ENCODE measurements at places on chromosomes 12 and 14.

DNA sequence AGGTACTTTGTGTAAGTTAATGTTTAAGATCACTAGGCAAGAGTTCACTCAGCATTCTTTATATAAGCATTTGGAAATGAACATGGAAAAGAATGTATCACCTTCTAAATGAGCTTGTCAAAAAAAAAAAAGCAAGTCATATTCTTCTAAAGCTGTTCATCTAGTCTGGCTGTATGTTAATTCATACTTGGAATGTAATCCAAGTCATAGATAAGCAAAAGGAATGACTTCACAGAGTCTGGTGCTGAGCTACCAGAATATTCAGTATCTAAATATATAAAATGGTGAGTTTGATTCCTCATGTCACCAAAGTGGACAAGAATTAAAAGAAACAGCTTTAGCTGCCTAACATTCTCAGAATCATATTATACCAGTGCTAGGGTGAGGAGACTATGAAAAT lies 4.9 kb downstream of the OR6C4 start:
- no peak for DNase-seq

DNA sequence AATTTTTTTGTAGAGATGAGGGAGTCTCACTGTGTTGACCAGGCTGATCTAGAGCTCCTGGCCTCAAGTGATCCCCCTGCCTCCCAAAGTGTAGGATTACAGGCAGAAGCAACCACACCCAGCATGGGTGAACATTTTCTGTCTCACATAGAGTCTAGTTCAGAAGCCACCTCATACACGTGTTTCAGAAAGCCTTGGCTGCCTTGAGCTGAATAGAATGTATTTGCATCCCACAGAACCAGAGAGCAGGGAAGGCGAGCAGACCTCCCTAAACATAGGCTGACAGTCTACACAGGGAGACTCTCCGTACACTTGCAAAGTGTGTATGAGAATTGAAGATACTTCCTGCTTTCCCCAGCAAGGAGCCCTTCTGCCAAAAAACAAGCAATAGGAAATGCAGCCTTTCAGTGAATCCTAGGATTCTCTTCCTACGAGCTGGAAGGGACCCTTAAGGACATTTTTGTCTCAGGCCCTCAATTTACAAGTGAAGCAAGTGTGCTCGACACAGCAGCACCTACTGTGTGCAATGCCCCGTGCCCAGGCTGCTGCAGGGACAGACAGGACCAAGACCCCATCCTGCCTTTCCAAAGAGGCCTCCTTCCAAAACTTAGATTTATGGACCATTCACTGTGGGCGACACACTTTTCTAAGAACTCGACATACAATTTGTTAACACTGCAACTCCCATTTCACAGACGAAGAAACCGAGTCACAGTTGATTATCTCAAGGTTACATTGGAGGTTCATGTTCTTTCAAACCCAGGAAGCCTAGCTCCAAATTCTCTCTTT lies 11.2 kb downstream of the NUAK1 start:
- no peak for DNase-seq

GRCh38 chr14:72744416-72745120 lies 149.3 kb downstream of the DPF3 start:
- no peak for DNase-seq

GRCh38 chr12:40942326-40942725 lies 245.8 kb upstream of the PDZRN4 start:
- DNase-seq = no peak

- DNase-seq = no peak
Observed at GRCh38 chr12:72330301-72330700, 58.1 kb downstream of the TRHDE start.

- no peak for DNase-seq
Observed at GRCh38 chr12:49821373-49822287, 6.6 kb downstream of the NCKAP5L start.

DNA sequence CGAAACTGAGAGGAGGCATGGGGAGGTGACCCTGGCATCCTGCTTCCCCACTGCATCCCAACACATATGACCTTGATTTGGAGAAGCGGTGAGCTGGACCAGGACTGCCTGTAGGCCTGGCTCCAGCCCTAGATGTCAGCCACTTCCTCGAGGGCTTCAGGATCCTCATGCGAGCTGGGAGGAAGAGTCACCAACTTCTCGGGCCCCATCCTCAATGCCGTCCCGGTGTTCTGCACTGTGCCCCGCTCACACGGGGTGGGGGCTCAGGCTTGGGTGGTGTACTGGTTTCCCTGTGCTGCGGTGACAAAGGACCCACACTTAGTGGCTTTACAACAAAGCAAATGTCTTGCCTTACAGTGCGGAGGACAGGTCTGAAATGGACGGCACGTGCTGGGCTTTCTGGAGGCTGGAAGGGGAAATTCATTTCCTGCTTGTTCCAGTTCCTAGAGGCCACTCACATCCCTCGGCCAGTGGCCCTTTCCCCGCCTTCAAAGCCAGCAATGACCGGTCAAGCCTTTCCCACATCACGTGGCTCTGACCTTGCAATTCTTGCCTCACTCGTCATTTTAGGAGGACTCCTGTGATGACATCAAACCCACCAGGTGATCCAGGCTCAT lies 298.1 kb upstream of the RTL1 start:
- DNase-seq = no peak

DNA sequence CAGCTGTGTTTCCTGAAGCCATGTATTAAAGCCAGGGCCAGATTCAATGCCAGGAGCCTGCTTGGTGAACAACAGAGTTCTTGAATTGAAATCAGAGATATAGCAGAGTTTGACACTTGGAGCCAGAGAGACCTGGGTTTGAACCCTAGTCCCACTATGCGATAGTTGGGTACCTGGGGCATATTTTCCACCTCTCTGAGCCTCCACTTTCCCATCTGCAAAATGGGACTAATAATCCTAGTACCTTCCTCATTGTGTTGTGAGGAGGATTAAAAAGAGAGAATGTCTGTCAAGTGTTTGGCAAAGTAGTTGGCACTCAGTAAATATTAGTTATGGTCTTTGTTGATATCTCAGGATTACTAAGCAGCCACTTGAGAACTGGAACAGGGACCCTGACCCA lies 6.0 kb upstream of the HRK start:
- DNase-seq = no peak

DNA sequence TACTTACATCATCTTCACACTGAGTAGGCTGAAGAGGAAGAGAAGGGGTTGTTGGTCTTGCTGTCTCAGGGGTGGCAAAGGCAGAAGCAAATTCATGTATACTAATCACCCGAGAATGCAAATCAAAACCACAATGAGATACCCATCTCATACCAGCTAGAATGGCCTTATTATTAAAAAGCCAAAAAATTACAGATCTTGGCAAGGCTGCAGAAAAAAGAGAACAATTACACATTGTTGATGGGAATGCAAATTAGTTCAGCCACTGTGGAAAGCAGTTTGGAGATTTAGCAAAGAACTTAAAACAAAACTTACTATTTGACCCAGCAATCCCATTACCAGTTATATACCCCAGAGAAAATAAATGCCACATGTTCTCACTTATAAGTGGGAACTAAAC lies 154.9 kb downstream of the SEC23A start:
- no peak for DNase-seq

- DNase-seq = no peak
Observed at GRCh38 chr12:76669981-76670380, 93.9 kb upstream of the ZDHHC17 start.

DNA sequence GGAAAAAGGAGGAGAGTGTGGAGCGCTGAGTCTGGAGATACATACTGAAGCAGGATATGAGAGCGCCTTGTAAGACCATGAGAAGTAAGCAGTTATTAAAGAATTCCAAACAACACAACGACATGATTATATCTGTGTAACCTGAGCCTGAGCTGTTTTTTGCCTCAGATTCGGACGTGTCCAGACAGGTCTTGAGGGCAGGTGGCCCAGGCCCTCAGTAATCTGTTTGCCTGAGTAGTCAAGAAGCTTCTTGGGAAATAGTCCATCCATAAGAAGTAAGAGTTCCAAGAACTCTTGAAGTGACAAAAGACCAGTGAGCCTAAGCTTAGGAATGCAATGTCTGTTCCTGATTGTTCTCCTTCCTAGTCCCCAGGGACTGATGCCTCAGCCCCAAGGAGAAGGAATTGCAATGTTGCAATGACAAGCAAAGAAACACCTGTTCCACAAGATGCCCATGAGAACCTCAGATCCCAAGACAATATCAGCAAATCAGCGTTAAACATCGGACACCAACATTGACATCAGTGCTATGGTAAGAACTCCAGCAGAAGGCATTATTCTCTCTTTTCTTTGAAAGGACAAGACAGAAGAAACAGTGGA lies 34.7 kb upstream of the ADAMTS20 start:
- DNase-seq = no peak

DNA sequence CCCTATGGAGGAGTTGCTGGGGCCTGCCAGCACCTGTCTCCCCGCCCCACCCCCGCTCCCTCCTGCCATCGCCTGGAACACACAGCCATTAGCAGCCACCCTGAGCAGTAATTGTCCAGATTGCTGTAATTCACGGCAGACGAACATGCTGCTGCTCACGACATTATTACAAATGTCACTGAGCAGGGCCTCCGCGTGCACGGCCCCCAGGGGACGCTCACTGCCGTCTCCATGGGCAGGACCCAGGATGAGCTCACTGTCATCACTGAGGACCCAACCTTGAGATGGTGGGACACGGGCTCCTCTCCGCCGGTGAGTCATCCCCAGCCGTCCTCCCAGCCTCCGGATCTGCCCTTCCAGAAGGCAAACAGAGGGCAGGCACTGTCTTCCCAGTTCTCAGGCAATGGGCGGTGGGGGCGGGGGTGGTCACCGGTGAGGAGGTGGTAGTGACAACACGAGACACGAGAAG lies 100.4 kb downstream of the RFLNA start:
- no peak for DNase-seq

- no peak for DNase-seq
Observed at GRCh38 chr12:25719505-25719904, 166.4 kb upstream of the LMNTD1 start.

DNA sequence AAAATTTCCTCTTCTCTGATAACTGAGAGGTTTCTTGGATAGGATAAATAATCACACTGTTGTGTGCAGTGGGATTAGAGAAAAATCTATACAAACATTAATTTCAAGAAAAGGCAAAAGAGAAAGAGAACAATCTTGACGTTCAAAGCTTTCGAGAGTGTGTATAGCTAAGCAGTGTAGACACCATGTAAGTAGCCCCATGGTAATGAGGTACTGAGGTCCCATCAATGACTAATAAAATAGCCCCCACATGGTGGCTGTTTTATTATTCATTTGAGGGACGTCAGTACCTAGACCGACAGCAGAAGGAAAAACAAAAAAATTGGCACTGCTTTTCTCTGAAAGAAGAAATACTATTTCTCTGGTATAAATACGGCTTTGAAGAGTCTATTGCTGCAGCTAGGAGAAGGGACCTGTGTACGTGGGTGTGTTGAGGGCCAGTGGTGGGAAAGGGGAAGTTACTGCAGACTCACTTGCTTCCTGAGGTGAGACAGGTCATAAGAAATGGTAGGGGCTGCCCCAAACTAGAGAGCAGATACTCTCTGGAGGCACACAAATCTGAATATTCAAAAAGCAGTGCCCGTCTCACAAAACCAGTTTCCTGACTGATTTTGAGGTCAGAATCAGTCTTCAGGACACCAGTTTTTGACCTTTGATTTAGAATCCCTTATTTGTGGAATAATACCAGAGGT lies 339.8 kb downstream of the EMP1 start:
- no peak for DNase-seq

GRCh38 chr14:20606190-20606901 lies 15.2 kb upstream of the RNASE12 start:
- no peak for DNase-seq

GRCh38 chr14:62819931-62820330 lies 225.3 kb downstream of the KCNH5 start:
- DNase-seq = no peak

DNA sequence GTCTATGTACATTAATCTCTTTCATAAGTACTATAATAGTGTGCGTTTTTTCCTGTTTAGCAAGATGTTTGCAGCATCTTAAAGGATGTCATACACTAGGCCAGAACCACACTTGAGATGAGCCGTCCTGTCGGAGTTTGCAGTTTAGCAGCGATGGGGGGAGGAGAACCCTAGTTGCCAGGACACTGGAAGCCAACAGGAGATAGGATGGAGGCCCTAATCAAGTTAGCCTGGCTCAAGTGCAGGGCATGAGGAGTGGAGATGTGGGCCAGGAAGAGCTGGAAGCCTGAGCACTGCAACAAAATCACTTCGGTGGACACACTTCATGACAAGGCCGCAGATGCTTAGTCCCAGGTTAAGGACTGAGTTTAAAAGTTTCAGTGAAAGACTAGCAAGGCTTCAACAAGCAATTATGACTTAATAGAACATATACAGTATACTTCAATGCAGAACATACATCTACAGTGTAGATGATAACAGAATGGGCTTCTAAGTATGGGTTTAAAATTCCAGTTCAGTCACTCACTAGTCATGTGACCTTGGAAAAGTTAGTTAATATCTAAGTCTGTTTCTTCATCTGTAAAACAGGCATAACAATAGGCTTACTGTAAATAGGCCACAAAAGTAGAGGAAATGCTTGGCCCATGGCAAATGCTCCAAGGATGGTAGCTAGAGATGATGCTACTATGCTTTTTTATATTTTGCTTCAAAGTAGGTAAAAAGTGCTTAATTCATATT lies 77.1 kb downstream of the PTPN21 start:
- DNase-seq = no peak

- DNase-seq = no peak
Observed at GRCh38 chr12:12010277-12011039, 60.3 kb upstream of the BCL2L14 start.

DNA sequence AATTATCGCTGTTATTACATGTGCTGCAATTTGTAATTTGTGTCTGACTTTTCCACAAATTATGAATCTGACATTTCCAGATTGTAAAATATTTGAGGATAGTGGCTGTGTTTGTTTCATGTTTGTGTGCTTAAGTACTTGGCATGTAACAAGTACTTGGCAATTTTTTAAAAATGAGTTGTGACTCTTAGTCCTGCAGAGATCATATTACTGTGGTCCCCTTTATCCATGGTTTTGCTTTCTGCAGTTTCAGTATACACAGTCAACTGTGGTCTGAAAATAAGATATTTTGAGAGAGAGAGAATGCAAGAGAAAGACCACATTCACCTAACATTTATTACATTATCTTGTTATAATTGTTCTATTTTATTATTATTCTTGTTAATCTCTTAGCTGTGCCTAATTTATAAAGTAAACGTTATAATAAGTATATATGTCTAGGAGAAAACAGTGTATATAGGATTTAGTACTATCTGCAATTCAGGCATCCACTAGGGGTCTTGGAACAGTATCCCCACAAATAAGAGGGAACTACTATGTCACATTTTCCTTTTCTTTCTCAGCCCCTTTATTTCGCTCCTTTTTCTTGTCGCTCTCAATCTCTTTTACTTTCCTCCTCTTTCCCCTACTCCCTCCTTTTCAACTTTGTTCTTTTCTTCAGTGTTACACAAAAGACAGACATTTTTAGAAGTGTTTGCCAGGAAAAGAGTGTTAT lies 176.1 kb downstream of the FUT8 start:
- DNase-seq = no peak
